ENCODE measurements at places on chromosomes 5 and 9. TPM values are rescaled to one million over a fixed set of nuclear protein-coding genes. Genes with fewer than 3 reads are reported as not detected.
A peak's percentile ranks its signal among the peaks of the same experiment; 100 is the strongest.

The GDA gene
- total RNA-seq: 0.39 TPM

DNA sequence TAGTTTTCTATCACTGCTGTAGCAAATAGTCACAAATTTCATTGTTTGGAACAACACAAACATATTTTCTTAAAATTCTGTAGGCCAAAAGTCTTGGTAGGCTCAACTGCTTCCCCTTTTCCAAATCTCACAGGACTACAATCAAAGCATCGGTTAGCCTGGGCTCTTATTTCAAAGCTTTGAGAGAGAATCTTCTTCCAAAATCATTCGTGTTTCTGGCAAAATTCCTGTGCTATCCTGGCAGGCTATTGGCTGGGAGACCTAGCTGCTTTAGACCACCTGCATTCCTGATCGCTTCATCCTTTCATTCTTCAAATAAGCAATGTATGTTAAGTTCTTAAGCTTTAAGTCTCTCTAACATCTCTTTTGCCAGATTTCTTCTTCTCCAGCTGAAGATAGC is 629.8 kb upstream of the CDH18 start:
- H3K27ac ChIP-seq: no peak overlapping the region
- H3K4me3 ChIP-seq: no peak overlapping the region
- H3K4me1 ChIP-seq: peaks cover 14% of the 10 kb centered on the region

- H3K27me3 ChIP-seq: no peaks in the 10 kb centered on the region
- H3K36me3 ChIP-seq: no peaks in the 10 kb centered on the region
- H3K4me1 ChIP-seq: peaks cover 24% of the 10 kb centered on the region
- H3K27ac ChIP-seq: no peak overlapping the region
Observed at GRCh38 chr5:155147222-155147621, 133.7 kb downstream of the KIF4B start.

GRCh38 chr5:115366223-115366622 is 69.8 kb upstream of the CCDC112 start:
- H3K27ac ChIP-seq: no peak overlapping the region

GRCh38 chr9:71587576-71588362 is 180.5 kb downstream of the CEMIP2 start:
- H3K27ac ChIP-seq: no peak overlapping the region
- DNase-seq: no peak
- H3K4me1 ChIP-seq: peaks cover under 1% of the 10 kb centered on the region
- H3K27me3 ChIP-seq: no peaks in the 10 kb centered on the region

DNA sequence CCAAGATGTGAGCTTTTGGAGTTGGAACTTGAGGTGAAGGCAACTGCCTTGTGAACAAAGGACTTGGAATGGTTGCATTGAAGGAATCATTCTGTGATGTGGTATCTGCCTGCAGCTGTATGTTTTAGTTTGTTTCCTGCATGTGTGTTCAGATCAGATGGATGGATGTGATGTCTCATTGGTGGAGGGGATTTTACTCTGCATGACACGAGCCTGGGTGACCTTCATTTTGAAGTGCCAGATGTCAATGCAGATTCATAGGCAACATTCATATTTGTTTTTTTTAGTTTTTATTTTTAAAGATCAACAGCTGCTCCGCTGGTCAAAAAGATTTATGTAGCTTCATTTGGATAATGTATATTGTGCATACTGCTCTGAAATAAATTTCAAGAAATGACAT is 13.5 kb downstream of the FBXL7 start:
- H3K27me3 ChIP-seq: no peaks in the 10 kb centered on the region
- no peak overlapping the region for H3K27ac ChIP-seq
- DNase-seq: no peak
- no peaks in the 10 kb centered on the region for H3K36me3 ChIP-seq

The QRFP gene
- not detected for total RNA-seq

The SLC9A3 gene
- total RNA-seq: 1.7 TPM

DNA sequence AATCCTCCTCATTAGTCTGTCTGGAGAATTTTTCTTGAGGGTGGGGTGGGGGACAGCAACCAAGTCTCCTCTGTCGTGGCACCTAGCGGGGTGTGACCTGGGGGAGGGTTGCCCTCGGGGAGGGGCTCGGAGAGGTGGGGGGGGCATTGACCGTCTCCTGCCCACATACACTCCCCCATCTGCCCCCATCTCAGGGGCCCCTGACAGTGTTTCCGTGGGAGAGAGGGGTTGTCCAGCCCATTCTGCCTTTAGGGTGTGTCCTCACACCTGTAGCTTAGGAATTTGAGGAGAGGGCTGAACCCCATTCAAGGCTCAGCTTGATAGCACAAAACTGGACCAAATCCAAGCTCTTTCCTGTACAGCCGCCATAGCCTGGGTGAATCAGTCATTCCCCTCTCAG is 5.9 kb upstream of the CXXC5 start:
- no peak overlapping the region for H3K4me3 ChIP-seq
- H3K27me3 ChIP-seq: peaks cover 32% of the 10 kb centered on the region
- no peak for DNase-seq

DNA sequence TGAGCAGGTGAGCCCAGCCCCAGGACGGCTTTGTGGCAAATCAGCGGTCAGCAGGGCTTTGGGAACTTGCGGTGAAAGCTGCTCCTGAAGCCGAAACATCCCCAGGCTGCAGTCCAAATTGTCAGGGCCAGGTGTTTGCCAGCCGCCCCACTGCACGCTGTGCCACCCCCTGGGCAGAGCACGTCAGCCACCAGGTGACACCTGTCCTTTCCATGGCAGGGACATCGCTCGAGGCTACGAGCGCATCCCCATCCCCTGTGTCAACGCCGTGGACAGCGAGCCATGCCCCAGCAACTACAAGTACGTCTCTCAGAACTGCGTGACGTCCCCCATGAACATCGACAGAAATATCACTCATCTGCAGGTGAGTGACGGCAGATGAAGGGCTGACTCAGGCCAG is 64.4 kb upstream of the CACNA1B start:
- no peak for DNase-seq
- H3K4me1 ChIP-seq: no peaks in the 10 kb centered on the region
- H3K36me3 ChIP-seq: peaks cover 48% of the 10 kb centered on the region
- H3K27me3 ChIP-seq: no peaks in the 10 kb centered on the region
- no peak overlapping the region for H3K27ac ChIP-seq
- H3K4me3 ChIP-seq: no peak overlapping the region

DNA sequence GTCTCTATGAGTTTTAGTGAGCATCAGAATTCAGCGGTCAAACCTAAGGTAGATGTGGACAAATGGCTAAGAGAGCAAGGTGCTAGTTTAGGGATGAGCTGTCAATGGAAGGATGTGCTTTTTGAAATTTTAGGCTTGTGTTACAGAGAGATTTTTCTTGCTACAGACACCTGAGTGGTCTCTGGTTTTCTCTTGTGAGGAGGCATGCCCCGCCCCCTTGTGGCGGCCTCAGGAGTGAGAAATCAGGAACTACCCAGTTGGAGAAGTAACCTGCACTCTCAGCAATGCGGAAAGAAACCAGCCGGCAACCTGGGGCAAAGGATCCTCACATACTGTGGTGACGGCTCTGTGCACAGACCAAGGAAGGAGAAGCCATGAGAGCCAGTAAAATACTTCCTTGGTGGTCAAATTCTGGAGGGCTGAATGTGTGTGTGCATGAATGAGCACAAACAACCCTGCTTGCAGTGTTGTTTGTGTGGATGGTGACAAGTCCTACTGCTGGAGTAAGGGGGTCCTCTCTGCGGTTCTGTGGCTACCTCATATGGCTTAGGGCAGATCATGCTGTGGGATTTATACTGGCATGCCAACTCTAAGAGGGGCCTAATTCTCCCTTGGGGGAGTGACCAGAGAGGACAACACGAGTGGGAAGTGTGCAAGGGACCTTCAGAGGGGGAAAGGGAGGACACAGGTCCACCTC is 16.7 kb upstream of the HSD17B4 start:
- H3K4me3 ChIP-seq: no peak overlapping the region
- H3K27ac ChIP-seq: no peak overlapping the region
- peaks cover 12% of the 10 kb centered on the region for H3K27me3 ChIP-seq
- peak; percentile 81 for DNase-seq
- H3K4me1 ChIP-seq: peaks cover 8% of the 10 kb centered on the region

The ARL14EPL gene
- total RNA-seq: not detected
